Activated T-helper 2 cell treated with anti-CD3 and anti-CD28 coated beads, Interferon-gamma antibody, Interleukin-2, Interleukin-4, amounts not matched to agents 10 μg/mL and 5 μg/mL and 100 μg/mL, durations not matched to agents 14 hours and 24 hours and 36 hours (primary cell): ENCODE measurements at places on chromosomes 7 and 10.

- DNase-seq = no peak
Measured at GRCh38 chr10:17443707-17444387, 10.5 kb downstream of the ST8SIA6 start.

- no peak for DNase-seq
Measured at GRCh38 chr10:131850383-131850870, 50.4 kb upstream of the PPP2R2D start.

DNA sequence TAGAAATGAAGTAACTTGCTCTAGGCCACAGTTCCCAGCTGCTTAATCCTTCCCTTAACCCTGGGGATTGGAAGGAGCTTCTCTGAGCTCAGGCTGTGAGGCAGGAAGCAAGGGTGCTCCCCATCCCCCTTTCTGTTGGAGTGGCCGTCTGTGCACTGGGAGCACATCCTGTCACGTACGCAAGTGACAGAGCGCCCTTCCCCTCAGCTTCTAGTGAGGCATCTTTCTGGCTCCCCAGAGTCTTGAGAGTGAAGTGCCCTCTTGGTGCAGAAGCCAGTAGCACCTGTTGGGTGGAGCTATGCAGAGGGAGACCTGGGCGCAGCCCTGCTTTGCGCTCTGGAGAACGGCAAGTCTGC, 47.8 kb downstream of the SHH start:
- DNase-seq = peak; percentile 58

DNA sequence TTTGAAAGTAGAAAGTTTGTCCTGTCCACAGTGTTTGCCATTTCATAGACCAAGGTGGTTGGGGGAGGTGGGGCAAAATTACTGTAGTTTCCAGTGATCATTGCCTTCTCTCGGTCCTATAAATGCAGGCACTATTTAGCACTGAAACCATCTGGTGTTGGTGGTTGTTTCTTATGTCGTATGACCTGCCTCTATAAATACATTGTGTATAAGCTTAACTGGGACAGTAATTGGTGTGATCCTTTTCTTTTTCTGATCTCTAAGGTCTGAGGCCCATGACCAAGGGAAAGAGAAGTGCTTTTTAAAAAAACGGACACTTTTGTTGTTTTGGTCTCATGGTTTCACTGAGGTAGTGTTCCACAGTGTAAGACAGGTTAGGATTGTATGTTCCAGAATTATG, 63.1 kb downstream of the AUTS2 start:
- DNase-seq = no peak

- DNase-seq = no peak
Measured at GRCh38 chr7:71349682-71350481, 217.9 kb downstream of the GALNT17 start.

DNA sequence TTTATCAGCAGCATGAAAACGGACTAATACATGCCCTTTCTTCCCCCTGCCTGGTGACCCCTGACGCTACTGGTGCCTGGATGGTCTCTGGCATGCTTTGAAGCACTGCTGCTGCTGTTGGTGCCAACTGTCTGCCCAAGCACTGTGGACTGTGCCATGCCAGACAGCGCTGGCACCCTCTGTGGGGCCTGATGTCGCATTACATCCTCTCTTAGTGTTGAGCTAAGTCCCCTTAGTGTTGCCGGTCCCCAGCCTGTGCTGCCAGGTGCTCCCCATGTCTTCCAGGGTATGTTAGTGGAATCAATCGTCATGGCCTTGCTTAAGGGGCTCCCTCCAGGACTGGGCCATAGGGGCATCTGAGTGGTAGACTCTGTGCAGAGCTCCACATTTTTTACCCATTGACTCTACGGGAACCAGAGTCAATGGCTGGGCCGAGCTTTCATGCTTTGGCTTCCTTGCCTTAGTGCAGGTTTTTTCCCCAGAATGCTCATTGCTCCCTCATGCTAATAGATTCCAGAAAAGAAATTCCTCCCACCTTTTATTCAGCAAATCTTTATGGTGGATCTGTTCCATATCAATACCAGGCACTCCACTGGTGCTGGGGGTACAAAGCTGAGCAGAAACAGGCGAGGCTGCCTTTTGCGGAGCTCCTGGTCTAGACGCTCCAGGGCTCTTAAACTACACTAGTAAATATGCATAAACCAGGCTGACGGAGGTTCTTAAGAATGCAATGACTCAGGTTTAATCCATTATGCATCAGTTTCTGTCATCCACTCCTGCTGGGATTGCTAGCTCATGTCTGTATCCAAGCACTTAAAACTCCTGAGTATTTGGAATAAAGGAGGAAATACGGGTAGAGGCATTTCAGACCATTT, 21.8 kb upstream of the MRC1 start:
- DNase-seq = no peak

DNA sequence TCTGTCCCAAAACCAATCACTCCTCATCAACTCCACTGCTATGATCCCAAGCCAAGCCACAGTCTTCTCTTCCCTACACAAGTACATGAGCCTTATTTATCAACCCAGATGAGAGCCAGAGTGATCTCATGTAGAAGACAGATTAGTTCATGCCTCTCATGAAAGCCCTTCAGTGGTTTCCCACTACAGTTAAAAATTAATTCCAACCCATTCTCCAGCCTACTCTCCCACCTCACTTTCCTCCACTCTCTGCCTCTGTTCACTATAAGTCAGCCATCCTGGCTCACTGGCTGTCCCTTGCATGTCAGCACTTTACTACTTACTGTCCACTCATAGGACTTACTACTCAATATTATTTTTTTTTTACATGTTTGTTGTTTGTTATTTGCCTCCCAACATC, 67.3 kb downstream of the CACUL1 start:
- DNase-seq = no peak

DNA sequence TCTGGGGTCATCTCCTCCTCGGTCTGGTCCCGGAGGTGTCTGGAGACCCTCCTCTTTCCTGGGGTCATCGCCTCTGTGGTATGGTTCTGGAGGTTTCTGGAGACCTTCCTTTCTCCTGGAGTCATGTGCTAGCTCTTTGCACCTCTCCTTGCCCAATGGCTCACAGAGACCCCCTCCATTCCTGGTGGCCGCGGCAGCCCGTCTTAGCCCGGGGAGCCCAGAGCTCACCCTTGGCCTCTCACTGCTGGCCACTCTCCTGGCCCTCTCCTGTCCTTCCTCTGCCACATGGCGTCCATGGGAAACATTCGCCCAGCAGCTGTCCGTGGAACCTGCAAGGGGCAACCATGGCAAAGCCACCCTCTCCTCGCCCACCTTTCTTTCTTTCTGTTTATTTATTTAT, 20.2 kb upstream of the FOXL3 start:
- no peak for DNase-seq

- no peak for DNase-seq
Measured at GRCh38 chr10:16105082-16105481, 244.8 kb upstream of the MINDY3 start.

DNA sequence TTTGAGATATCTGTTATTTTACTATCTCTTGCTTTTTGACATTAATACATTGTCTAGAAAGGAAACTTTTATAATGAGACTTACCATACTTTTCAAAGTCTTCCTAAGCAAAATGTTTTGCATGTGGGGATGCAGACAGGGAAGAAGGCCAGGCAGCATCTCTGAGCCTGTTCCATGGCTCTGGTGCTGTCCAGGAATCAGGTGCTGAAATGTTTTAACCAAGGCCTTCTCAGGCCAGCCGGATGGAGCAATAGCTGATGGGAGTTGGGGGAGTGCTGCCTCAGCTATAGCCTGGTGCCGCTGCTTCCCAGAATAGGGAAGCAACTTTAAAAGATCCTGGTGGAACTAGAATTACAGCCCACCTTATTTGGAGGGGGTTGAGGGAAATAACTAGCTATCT, 38.5 kb downstream of the CRTAC1 start:
- DNase-seq = no peak
